ENCODE measurements at places on chromosomes 4 and X.

- no peak overlapping the region for H3K4me3 ChIP-seq
- H3K27me3 ChIP-seq, result no peaks in the 10 kb centered on the region
- no peak for DNase-seq
- H3K4me1 ChIP-seq, result no peaks in the 10 kb centered on the region
Observed at GRCh38 chr4:40289366-40290188, 45.6 kb upstream of the CHRNA9 start.

DNA sequence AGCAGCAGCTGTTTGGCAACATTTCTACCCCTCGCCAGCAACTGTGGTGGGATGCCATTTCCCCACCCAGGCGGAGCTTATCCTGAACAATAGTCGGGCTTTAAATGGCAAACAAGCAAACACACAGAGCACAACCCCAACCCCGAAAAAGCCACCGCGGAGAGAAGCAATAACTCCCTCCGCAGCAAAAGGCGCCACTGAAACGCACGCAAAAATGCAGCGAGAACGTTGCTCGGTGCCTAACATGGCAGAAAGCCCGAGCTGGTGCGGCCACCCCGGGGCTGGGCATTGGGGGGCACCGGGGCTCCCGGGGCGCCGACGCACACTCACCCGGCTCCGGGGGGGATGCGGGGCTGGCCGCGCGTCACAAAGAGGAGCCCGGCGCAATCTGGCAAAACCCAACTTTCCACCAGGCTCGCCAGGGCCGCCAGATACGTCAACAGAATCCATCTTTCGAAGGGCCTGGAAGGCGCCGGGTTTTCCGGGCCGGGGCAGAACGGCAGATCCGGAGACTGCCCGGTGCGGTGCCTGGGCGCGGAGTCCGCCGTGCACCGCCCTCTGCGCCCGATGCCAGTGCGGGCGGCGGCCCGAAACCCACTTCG is 818 bp downstream of the RAI2 start:
- H3K27me3 ChIP-seq, result peaks cover 2% of the 10 kb centered on the region
- no peaks in the 10 kb centered on the region for H3K4me1 ChIP-seq

DNA sequence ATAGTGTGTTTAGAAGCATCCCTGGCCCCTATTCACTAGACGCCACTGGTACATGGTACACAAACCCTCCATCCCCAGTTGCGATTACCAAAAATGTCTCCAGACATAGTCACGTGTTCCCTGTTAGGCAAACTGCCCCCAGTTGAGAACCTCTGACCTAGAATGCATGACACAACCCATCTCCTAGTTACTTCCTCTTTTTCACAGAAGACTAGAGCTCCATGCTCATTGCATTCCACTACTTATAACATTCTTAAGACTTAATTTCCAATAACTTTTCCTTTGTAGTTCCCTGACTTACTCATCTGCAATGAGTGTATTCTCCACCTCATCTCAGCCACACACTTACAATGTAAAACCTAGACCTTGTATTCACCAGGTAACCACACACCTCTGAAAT is 68.6 kb downstream of the PRSS12 start:
- no peak overlapping the region for H3K27ac ChIP-seq
- H3K27me3 ChIP-seq, result no peaks in the 10 kb centered on the region
- no peak overlapping the region for H3K4me3 ChIP-seq
- peaks cover 28% of the 10 kb centered on the region for H3K4me1 ChIP-seq
- peaks cover 2% of the 10 kb centered on the region for H3K36me3 ChIP-seq
- no peak for DNase-seq

DNA sequence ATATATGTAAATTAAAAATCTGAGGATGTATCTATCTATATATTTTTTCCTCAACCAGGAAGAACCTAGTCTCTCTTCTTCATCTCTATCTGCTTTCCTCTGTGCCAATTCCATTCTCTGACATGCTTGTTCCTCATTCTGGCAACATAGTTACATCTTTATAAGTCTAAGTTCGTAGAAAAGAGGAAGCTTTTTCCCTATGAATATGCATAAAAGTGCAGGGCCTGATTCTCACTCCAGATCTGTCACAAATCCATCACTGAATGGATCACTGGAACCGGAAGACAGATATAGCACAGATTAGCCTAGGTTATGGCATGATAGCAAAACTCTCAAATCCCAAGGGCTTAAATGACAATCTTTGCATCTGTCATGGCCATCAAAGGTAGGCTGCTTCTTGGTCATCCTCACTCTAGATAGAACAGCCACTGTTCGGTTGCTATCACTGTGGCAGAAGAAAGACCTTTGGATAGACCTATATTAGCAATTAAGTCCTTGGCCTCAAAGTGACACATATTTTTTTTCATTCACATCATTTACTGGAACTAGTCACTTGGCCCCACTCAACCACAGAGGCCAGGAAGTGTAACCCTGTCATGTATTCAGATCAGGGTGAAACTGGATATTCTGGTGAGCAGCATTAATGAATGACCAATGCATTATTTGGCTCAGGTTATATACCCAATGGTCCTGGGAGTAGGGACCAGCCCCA is 22.2 kb downstream of the DTHD1 start:
- no peak overlapping the region for H3K4me3 ChIP-seq
- H3K36me3 ChIP-seq, result no peaks in the 10 kb centered on the region
- H3K4me1 ChIP-seq, result no peaks in the 10 kb centered on the region
- no peak for DNase-seq
- H3K27ac ChIP-seq, result no peak overlapping the region
- H3K27me3 ChIP-seq, result no peaks in the 10 kb centered on the region

DNA sequence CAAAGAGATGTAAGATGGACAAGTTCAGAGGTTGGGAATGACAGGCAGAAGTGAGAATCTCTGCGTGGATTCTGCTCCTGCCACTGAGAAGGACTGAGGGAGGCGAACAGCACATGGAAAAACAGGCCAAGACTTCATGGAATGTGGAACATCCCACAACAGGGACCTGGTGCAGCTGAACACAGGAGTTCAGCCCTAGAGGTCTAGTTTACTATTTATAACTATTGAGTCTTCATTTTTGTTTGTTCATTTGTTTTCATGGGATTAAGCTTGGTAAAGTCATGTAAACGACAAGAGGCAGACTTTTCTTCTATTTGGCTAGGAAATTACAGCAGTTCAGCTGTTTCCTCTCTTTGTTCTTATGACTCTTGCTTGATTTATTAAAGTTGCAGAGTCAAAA is 234.5 kb downstream of the MAML3 start:
- H3K4me1 ChIP-seq, result peaks cover 46% of the 10 kb centered on the region
- no peak overlapping the region for H3K4me3 ChIP-seq
- no peaks in the 10 kb centered on the region for H3K36me3 ChIP-seq
- no peak overlapping the region for H3K27ac ChIP-seq
